ENCODE measurements at places on chromosomes 1 and 21.

DNA sequence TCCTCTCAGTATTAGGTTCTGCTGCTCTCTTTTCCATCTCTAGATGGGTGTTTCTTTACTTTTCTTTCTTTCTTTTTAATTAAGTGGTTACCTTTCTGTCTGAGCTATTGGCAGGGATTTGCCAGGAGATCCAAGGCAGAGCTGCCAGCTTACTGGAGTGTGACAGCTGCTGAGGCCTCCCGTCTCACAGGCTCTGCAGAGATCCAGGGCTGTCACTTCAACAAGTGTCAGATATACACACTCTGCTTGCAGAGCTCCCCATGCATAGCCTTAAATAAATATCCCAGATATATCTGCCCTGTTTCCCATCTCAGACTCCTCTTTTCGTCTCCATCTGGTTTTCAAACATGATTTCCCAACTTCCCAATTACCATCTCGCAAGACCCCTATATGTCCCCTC is 124.3 kb downstream of the NOS1AP start:
- no peak for DNase-seq

DNA sequence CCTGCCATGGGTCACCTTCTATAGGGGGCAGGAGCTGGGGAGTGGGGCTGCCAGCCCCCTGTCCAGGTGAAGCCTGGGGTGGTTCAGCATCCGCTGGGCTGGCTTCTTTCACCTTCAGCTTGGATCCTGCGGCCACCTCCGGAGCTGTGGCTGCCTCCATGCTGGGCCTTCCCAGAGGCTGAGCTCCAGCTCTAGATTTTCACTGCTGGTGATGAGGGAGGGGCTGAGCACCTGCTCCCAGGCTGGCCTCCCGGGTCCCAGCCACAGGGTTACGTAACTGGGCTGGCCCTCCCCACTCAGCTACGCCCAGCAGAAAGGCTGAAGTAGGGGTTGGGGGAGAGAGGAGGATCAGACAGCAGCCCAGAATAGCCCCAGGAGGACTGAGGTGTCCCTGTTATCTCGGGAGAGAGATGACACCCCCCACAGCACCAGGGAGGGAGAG is at the start of gene MYBPHL:
TSS of gene MYBPHL (minus strand) at position 180 of the 442 bp plus-strand sequence. CDS start at position 160, 20 bp downstream.
- DNase-seq = no peak

DNA sequence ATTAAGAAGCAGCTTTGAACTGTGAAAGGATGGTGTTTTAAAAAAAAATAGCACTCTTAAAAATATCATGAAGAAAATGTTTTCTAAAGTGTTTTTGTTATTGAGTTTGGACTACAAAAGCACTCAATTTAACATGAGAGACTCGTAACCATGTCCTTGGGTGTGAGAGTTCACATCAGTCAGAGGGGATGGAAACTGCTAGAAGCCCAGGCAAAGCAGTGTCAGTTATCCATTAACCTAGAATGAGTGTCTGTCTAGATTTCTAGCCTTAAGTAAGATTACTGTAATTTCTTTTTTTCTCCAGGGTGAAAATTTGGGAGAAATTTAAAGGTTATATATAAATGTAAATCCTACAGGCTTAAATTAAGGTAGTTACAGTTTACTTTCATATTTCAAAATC is 31.7 kb downstream of the SLC5A9 start:
- no peak for DNase-seq

DNA sequence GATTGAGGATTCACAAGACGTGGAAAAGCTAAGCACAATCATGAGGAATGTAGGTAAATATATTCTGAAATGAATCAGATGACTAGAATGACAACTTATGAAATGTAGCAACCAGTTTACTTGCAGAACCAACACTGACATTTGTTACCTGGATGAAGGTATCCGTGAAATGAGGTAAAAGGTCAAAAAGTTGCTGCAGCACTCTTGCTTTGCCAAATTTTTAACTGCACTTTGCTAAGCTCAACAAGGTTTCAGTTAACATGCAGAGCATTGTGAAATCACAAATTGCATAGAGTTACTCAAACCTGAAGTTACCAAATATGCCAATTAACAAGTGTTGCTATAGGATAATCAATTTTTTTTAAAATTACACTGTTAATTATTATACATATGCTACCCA is 1280.1 kb downstream of the KCNT2 start:
- DNase-seq = no peak

DNA sequence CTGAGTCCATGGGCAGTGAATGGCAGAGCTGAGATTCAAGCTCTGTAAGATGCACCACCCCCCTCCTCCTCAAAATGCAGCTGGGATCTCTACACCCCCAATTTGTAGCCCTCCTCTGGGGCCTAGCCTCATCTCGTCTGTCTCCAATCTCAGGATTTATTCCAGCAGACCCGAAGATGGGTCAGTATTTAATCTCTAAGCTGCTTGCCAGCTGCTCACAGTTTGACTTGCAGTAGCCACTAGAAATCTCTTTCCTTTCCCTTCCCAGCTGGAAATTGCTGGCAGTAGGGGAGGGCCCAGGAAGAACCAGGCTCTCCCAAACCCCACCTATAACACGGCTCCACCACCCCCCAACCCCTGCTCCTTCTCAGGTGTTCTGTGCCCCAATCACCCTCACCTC is 1.5 kb downstream of the LACTBL1 start:
- DNase-seq = no peak

DNA sequence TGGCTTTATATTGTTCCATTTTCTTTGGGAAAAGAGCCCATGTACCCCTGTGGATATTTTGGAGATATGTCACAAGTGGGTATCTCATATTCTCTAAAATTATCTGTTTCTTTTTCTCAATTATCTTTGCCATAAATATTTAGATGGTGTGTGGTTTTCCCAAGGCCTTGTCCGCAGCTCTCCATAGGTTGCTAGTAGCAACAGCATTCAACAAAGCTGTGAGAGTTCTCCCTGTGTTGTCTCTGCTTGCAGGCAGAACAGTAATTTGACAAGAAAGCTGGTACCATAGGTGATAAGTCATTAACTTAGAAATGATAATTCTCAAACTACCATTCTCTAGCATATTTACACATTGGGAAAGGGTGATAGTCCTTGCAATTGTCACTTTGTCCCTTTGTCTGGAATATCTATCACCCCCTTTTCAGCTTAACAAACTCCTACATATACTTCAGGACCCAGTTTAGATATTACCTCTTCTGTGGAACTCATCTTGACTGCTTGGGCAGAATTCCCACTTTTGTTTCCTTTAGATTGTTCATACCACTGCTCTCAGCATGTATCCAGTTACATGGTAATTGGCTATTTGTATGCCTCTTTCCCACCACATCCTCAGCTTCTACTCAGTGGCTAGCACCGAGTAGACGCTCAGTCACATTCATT is 8.9 kb downstream of the CD101 start:
- no peak for DNase-seq

DNA sequence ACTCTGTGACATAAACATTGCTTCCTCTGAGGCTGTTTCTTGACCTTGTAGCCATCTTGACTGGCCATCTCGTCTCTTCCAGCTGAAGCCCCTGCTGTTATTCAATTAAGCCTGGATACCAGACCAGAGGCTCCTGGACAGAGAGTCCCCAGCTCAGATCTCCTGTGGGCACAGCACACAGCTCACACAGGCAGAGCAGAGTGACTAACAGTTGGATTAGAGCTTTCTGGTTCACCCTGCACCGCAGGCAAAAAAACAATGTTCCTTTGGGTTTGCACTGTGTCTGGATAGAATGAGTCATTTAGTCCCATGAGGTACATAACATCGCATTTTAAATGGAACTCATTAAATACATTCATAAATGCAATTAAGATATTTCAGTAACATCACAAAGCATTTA is 33.4 kb upstream of the USH2A start:
- DNase-seq = no peak

- no peak for DNase-seq
These were observed 264.4 kb downstream of the PTPRC start for GRCh38 chr1:198903203-198903602.

DNA sequence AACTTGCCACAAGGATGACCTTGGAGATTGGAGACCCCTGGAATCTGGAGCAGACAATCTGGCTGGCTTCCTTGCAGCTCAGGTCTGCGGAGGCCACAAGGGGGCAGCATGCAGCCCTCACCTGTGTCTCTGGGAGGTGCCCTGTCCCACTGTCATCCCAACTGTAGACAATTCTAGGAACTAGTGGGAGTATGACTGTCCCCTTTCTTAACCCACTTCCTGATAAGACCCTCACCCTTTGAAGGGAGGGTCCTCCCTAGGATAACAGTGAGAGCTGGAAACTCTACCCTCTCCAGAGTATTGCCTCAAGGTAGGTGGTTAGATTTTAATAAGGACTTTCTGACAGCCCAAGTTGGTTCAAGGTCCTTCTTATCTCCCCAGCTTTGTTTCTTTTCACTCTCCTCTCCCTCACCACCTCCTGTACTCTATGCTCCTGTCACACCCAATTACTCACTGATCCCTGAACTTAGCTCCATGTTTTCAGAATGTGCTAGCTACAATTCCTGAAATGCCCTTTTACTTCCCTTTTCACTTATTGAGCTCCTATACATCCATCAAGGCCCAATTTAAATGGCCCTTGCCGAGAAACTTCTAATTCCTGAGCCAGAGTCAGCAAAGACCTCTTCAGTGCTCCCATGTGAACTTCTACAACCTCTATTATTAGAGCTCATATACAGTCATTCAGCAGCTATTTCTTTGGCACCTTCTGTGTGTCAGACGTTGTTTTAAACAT is 9.2 kb upstream of the KCNQ4 start:
- peak; percentile 66 for DNase-seq

GRCh38 chr1:166273618-166274017 is 106.8 kb upstream of the FAM78B start:
- DNase-seq = no peak

DNA sequence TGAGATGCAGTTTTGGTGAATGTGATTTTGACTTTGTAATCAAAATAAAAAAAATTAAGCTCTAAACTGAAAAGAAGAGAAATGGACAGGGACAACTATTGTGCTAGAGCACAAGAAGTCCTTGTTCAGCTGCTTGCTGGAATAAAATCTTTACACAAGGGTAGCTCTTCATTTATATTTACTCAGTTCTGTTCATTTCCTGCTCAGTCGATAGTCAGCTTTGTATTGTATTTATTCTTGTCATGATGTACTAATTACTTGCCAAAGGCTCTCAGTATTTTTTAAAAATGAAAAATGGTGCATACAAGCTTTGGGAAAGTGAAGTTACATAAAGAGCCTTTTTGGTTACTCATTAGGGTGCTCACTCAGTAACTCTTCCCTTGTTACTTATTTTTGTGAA is 17.8 kb downstream of the F5 start:
- DNase-seq = no peak

- no peak for DNase-seq
These were observed 46.5 kb upstream of the LPGAT1 start for GRCh38 chr1:211876851-211877590.

- DNase-seq = no peak
These were observed 494.7 kb upstream of the ADGRL2 start for GRCh38 chr1:81305997-81306452.

GRCh38 chr1:31135973-31136600 is 70.6 kb upstream of the PUM1 start:
- no peak for DNase-seq

DNA sequence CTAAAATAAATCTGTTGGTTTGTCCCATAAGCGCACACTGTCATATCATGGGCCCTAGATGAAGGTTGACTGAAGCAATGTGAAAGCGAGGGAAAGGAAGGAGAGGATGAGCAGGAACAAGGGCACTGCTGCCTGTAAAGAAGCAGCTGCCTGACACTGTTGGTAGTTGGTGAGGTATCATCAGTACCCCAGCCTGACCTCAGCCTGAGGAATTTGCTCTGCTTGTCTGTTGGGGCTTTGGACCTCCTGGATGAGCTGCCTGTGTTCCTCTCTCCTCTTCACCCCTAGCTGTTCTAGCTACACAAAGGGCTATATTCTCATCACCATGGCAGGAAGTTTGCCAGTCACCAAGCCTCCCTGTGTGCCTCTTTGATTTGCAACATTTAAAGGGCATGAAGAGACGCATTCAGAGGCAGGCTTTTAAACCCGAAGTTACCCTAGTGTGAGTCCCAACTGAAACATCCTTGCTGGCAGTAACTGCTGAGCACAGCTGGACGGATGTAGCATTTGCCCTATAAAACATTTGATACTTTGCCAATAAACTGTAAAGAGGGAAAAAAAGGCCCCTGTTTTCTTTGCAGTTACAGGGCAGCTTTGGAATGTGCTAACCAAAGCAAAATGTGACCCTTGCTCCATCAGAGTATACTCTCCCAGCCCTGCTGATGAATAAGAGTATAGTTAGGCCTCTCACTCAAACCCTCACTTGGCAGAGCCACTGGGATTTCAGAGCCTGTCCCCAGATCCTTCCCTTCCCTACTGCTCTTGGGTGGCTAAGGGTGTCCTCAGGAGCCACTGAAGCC is 22.2 kb upstream of the SPATA6 start:
- DNase-seq = no peak

- DNase-seq = no peak
These were observed 26.1 kb downstream of the TOR3A start for GRCh38 chr1:179107706-179108629.

DNA sequence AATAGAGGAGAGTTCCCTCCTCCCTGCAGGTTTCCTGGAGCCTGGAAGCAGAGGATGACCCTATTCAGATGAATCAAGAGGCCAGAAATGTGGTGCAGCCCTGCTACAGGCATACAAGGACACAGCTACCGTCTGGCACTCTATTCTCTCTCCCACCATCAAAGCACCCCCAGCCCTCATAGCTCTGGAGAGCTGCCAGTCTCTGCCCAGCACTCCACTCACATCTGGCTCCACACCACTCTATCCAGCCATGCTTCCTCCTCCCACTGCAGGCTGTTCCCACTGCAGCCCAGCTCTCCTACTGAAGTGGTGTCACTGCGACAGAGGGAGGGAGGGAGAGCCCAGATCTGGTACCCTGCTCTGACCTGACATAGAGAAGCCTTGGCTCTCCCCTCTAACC is 18.4 kb downstream of the SYT2 start:
- no peak for DNase-seq

- no peak for DNase-seq
These were observed 9.9 kb downstream of the TRIM67 start for GRCh38 chr1:231171623-231172197.

DNA sequence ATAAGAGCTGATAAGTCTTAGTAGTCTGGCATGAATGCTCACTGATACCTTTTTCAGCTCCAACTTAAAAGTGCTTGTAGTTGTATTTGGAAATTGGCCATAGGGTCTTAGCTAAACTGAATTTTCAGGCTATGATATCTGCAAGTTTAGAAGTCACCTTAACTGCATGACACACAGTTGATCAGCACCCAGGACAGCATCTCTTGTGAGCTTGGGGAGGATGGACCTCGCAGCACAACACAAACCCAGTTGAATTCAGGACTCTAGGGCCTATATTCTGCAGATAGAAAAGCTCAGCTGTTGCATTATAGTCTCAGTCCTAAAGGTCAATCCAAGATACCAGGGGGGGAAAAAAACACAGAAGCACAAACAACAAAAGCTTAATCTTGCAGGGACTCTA is 394.3 kb downstream of the KCNH1 start:
- DNase-seq = no peak
